ENCODE measurements at places on chromosomes 16 and 17.

DNA sequence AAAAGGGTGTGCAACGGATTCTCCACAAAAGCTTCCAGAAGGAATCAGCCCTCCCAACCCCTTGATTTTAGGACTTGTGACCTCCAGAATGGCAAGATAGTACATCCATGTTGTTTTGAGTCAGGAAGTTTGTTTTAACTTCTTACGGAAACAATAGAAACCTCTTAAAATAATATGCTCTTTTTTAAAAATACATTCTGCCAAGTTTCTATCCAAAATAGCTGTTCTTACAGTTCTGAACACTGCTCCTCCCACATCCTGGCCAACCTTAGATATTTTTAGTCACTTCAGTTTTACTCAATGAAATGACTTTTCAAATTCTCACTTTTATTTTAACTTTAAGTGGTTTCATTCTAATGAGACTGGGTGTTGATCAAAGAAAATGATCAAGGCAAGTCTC is 156.4 kb downstream of the ZNF18 start:
- no peak for DNase-seq

GRCh38 chr17:78179372-78179771 is 7.5 kb downstream of the TK1 start:
- DNase-seq = no peak

- no peak for DNase-seq
Measured at GRCh38 chr17:62760945-62761267, 47.2 kb downstream of the MARCHF10 start.

DNA sequence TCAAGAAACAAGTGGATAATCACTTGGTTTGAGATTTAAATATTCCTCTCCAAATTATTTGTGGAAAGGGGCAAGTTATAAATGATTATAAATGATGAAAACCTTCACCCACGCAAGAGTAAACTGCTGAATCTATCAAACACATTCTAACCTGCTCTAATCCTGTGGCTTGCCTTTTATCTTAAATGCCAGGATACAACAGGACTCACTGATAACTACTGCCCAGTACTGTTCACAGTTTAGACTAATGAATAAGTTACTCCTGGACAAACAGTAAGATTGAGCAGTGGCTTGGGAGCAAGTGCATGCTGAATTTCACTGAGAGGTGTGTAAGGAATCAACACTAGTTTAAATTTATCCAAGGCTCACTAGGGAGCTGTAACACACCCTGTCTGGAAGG is 31.1 kb downstream of the IGF2BP1 start:
- no peak for DNase-seq

DNA sequence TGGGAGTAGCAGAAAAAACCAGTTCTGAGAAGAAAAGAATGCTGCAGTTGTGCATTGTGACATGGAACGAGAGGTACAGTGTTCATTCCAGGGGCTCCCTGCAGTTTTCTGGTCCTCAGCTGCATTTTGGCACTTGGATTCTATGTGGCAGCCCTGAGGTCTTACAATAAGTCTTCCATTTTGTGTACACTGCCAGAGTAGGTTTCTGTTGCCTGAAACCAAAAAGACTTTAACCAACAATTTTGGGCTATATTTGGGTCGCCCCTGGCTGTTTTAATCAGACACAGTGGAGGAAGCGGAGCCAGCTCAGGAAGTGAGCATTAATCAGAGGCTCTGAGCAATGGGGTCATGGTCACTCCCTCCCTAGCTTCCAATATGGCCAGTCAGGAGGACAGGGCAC is 15.7 kb downstream of the DYNLRB2 start:
- DNase-seq = no peak

DNA sequence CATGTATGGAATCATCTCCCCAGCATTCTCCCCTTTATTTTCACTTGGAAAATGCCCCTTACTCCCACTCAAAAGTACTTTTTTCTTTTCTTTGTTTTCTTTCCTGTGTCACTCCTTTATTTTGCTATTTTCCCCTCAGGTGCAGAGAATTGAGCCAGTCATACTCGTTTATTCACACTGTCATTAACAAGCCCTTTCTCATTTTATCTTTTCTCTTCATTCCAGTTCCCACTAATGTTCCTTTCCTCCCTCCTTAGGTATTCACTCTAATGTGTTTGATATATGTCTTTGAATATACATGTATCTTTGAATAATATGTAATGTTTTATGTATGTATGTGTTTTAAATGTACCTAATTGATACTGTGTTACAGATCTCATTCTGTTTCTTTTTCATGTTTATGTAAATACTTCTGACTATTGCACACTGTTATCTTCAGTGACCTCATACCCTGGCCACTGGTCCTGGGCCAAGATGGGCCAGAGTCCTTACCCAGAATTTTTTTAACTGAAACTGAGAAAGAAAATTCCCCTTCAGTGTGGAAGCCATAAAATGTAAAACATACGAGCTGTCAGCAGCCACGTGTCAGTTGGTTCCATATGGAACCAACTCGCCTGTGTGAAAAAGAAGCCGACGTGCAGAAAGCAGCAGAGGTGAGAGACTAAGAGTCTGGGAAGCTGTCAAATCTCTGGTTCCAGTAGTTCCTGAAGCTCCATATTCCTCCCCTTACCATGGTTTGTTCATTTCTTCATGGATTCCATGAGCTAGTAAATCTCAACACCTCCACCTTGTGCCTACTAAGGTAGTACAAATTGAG is 5.8 kb downstream of the SRR start:
- no peak for DNase-seq
